ENCODE measurements at places on chromosomes 5 and 9.

DNA sequence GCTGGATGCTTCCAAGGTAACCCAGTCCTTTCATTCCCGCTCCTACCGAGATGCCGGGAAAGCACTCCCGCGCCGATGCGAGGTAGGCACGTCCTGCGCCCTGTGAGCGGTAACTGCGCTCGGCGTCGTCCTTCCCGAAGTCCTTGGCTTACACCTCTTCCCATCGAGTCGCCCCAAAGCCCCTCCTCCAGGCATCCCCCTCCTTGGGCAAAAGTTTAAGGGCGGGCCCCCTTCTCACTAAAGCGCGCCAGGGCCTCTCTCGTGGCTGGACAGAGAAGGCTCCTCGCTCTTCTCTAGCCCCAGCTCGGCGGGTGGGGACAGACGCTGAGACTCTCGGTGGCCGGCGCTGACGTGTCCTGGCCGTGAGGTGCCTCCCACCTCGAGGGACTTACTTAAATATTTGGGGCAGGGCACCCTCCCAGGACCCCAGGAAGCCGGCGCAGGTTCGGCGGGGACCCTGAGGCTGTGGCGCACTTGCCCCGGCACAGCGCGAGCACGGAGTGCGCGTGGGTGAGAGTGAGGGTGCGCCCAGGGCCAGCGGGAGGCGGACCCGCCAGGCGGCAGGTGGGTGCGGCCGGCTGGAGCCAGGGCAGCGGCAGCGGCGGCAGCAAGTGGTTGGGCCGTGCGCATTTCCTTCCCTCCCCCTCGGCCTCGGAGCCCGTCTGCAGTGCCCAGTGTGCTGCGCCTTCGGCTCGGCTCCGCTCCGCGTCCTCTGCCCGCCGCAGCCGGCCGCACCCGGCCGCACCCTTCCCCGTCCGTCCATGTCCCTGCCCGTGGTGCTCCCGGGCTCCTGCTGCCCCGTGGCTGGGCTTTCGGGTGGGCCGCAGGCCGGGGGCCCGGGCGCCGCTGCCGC is at the start of gene ENTREP1:
Gene ENTREP1 (plus strand): TSS at position 667 of the 853 bp plus-strand sequence. CDS start 95 bp downstream, at position 762.
- DNase-seq = peak; percentile 42

DNA sequence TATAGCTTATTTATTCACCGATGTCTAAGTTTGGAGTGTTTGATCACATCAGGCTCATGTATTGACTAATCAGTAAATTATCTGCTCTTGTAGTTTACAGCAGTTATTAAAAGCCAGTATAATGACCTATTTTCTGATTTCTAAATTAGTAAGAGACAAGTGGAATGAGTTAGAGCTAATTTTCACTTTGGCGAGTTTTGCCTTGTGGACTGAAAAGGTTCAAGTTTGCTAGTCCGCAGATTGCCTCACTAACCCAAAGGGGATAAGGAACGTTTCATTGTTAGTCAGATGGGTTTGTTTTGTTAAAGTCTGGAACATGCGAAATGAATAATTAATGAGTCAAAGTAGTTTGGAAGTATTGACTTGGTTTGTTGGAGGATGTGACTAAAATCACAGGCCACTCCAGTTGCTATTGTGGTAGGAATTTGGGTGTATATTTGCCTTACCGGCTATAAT is 40.1 kb downstream of the SMARCA2 start:
- DNase-seq = peak; percentile 83

DNA sequence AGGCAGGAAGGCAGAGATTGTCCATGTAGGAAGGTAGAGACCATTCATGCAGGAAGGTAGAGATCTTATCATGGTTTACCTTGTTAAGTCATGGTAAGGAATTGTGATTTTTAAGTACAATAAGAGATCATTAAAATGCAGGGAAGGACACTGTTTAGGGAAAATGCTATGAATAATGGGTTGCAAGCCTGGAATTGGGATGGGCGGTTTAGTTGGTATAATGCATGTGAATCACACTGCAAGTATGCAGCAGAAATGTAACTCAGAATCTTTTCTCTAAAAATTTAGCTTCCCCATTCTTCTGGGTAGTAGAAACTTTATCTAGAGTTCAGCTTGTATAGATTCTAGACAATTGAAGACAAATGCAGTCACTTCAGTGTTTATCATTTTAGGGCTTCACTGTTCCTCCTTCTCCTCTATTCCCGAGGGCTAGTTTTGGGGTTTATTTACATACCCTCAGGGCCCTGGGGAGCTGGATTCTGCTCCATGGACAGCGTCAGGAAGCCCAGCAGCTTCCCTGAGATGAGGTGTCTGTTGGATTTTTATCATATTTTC is 212.0 kb downstream of the SREK1 start:
- peak; percentile 21 for DNase-seq

DNA sequence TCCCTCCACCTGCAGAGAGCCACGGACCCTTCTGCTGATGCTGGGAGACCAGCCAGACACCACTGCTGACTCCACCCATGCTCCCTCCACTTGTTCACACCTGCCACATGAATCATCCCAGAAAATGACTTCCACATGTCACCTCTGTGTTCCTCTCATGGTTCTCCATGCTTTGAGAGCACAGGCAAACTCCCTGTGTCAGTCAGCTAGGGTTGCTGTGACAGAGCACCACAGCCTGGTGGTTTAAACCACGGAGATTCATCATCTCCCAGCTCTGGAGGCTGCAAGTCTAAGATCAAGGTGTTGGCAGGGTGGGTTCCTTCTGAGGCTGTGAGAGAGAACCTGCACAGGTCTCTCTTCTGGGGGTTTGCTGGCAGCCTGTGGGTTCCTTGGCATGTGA is 381.4 kb downstream of the GADD45G start:
- DNase-seq = no peak

DNA sequence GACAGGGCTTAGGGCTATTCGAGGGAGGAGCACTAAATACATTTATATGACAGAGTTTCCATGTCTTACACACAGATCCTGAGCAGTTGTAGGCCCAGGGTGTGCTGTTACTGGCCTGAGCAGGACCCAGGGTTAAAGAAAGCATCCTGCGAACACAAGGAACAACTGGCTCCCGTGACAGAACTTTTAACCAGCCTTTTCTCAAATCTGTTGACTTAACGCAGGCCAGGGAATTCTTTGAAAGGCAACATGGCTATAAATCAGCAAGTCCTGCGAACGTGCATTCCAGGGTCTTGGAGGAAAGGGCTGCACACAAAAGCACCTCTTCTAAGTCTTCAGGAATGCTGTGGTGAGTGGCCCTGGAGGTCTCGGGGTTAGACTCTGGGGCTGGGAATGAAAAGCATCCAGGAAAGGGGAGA is 45.2 kb upstream of the ANKRD55 start:
- peak; percentile 99 for DNase-seq

GRCh38 chr9:81717061-81717746 is 27.9 kb upstream of the TLE1 start:
- DNase-seq = no peak

DNA sequence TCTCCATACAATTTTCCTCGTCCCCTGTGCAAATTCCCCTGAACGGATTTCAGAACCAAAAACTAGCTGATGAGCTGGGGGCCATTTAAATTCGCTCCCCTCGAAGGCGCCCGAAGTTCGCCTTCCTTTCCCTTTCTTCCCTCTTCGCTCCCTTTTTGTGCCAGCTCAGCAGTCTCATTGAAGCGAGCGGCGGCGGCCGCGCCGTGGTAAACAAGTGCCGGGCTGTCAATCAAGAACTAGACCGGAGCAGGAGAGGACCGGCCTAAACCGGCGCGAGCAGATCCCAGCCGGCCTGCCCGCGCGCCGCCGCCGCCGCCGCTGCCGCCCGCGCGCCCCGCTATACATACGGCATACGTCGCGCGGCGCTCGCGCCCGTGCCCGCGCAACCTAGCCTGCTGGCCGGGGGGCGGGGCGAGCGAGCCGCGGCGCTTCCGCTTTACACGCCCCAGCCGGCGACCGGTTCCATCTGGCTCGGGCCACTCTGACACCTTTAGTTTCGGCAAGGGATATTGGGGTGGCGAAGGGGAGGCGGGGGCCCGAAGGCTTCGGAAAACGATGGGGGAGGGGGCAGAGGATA is 3.1 kb downstream of the ARRDC3 start:
- DNase-seq = peak; percentile 72

- peak; percentile 34 for DNase-seq
Observed at GRCh38 chr5:33939556-33940262, 3.5 kb downstream of the RXFP3 start.

DNA sequence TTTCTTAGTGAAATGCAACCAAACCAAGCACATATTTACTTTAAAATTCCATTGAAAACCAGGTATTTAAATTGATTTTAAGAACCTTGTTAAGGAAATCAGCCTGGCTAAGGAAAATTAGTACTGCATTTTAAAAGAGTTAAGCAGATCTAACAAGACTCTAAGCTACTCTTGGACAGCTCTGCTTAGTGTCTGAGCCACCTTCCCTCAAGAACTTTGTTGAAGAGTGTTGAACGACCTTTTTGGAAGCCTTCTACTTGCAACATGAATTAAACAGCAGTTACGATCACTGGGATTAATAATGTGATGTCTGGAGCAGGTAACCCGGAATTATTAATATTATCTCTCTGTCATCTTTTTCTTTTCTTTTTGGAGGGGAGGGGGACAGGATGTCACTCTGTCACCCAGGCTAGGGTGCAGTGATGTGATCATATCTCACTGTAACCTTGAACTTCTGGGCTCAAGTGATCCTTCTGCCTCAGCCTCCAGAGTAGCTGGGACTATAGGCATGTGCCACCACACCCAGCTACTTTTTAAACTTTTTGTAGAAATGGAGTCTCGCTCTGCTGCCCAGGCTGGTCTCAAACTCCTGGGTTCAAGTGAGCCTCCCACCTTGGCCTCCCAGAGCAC is 74.7 kb downstream of the ANKRD55 start:
- no peak for DNase-seq

DNA sequence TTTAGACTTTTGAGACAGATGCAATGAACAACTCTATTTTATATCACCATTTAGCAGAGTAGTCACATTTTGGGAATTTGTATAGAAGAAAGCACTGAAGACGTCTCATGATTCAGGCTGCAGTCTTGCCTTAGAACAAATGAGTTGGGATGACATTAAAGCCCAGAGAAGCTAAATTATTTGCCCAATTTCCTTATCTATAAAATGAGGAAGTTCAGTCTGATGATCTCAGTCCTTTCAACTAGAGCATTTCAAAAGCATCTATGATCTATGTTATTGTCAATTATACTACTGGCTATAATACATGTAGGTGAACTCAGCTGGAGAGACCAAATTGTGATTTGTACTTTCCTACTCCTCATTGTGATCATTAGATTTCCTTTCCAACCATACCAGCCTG is 154.1 kb downstream of the OSTF1 start:
- DNase-seq = no peak

GRCh38 chr9:20355022-20355421 is 267.3 kb downstream of the MLLT3 start:
- DNase-seq = peak; percentile 74

- DNase-seq = no peak
Observed at GRCh38 chr9:26725573-26725972, 167.0 kb downstream of the CAAP1 start.

DNA sequence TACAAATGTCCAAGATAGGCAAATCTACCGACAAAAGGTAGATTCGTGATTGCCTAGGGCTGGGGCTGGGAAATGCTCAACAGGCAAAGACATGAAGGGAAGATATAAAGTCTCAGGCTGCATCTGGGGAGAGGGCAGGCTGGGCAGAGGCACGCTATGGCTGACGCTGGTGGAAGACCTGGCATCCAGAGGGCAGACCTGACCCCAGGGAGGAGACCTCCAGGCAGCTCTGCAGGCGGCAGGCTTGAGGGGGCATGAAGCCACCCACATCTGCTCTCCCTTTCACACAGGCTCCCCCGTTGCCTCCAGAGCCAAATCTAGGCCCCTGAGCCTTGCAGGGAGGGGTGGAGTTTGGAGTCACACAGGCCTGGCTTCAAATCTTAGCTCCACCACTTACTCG is 145.5 kb downstream of the PAX5 start:
- no peak for DNase-seq

DNA sequence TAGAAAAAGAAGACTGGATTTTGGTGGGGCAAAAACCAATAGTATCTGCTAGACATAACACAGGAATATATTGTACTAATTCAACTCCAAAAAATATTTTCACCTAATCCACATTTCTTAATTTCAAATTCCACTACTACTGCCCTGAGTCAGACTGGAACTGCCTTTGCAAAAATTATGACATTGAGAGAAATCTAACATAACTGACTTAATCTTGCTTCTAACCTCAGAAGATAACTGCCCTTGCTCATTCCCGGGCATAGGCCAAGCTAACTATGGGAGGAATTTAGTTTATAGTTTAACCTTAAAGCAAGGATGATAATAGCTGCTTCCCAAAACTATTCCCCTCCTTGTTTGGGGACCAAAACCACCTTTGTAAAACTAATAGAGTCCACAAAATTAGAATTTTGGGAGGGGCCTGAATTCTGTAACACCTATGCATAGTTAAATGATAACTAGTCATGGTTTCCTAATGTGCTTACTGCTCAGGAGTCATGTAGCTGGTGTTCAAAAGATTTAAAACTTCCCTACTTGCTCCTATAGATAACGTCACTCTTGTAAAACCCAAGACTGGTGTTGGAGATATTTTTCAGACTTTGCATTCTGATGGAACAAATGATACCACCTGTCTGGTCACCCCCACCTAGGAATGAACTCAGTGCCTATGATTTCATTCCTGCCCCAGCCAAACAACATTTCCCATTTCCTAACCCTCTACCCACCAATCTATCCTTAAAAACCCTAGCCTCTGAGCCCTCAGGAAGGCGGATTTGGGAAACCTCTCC is 14.1 kb upstream of the TXN start:
- DNase-seq = no peak

GRCh38 chr9:86690034-86690433 is 257.3 kb downstream of the GAS1 start:
- DNase-seq = no peak

GRCh38 chr5:59193616-59194319 is 610.9 kb downstream of the RAB3C start:
- peak; percentile 95 for DNase-seq

GRCh38 chr9:115146581-115147021 is 28.6 kb upstream of the TNC start:
- DNase-seq = peak; percentile 97

GRCh38 chr5:125554355-125554754 is 807.9 kb upstream of the ZNF608 start:
- DNase-seq = no peak

DNA sequence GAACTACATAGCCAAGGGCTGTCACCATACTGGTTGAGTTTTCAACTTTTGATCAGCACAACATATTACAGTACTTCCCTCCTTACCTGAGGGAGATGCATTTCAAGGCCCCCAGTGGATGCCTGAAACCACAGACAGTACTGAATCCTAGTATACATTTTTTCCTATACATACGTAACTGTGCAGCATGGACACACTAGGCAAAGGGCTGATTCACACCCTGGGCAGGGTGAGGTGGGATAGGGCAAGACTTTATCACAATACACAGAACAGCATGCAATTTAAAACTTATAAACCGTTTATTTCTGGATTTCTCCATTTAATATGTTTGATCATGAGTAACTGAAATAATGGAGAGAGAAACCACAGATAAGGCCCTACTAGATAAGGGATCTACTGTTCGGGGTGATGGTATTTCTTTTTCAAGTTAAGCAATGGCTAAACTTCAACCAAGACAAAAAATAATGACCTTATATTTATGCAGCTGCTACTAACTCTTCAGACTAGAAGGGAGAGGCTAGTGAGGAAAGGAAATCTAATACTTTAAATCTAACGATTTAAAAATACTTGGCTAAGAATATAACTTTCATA is 186.9 kb upstream of the GNA14 start:
- DNase-seq = peak; percentile 70
